ENCODE measurements at places on chromosomes 2 and 18.

GRCh38 chr2:156430236-156430979 is 5.8 kb upstream of the GPD2 start:
- no peak for DNase-seq

DNA sequence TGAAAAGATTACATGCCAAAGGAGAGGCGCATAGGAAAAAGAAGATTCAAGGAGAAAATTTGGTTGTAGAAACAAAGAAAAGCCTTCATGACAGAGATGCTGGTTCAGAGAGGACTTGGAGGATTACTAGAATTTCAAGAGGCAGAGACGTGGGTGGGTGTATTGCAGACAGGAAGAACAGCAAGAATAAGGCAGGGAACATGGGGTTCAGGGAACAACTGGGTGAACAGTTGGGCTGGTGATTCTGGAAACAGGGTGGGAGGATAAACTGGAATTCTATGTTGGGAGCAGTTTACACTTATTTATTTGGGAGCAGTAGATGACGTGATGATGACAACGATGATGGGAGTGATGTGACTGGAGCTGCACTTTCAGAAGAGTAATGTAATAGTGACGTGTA is 18.4 kb upstream of the GMCL1 start:
- DNase-seq: no peak

GRCh38 chr2:27025281-27025800 is 7.4 kb upstream of the TMEM214 start:
- DNase-seq: no peak

DNA sequence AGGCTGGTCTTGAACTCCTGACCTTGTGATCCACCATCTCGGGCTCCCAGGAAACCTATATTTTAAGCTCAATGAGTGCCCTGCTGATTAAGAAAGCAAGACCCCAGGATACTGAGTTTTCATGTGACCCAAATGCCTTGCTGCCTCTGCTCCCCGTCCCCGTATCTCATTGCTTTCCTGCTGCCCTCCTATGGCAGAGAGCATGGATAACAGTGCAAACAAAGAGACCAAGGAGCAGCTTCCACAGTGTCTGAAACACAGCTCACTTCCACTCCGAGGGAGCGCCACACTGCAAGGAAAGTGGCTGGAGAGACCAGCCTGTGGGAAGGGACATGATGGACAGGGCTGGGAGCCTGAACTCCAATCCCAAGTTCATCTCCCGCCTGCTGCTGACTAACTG is 246.8 kb downstream of the TMEM182 start:
- no peak for DNase-seq

DNA sequence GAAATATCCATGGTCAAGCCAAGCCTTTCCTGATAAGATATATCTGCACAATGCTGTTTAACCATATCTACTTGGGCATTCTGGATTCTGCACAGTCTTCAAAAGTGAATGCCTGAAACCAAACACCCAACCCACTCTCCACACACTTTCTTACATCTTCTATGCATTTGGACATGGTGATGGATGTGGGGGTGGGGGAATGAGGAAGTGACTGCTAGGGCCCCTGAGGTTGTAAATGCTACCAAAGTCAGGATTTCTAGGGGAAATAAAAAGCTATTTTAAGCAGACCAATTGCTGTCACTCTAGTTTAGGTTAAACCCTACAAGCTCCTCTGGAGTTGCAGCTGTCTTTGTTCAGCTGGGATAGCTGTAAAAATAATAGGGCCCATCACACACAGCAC is 26.7 kb upstream of the TGFA start:
- no peak for DNase-seq

DNA sequence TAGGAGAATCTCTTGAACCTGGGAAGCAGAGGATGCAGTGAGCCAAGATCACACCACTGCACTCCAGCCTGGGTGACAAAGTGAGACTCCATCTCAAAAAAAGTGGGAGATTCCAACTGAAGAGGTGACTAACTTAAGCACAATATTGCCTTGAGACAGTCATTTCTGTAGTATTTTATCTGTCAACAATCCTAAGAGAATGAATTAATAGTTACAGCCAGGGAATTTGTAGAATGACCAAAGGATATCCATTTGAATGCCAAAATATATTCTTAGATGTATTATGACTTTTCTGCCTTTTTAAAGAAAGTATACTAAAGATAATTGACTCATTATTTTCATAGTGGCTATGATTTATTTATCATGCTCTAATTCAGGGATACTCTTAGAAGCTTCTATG is 40.7 kb upstream of the CCDC150 start:
- DNase-seq: no peak

DNA sequence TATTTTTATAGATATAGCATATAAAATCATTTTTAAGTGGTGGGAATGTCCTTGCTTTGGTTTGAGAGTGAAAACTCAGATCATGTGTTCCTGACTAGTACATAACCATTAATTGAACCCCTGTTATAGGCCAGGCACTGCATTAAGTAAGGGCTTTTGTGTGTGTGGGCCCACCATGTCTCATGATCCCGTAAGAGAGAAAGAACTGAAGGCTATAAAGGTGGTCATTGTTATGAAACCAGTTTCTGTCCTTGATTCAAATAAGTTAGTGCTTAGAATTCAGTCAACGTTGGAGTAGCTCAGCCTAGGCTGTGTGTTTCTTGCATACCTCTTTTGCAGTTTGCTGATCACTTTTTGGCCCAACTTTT is 91.5 kb downstream of the LIMS1 start:
- no peak for DNase-seq

DNA sequence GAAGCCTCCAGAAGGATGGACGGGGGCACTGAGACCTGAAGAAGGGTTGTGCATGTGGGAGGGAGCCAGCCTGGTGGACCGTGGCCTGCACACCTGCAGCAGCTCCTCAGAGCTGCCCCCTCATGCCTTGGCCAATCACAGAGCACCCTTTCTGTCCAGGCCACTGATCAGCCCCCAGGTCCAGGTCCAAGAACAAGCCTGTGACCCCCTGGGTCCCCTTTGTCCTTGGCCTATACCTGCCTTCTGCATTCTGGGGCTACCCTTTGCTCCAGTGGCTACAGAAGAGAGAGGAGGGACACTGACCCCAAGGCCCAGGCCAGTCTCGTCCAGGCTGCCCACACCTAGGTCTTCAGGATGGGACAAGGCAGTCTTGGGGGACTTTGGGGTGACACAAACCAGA is 62.2 kb downstream of the AGAP1 start:
- no peak for DNase-seq

GRCh38 chr2:36438449-36438977 is 82.9 kb downstream of the CRIM1 start:
- DNase-seq: no peak
